NCI-H1417 (cell line): ENCODE measurements at places on chromosomes 13 and 19.
A peak's percentile ranks its signal among the peaks of the same experiment; 100 is the strongest.

- DNase-seq: no peak
Observed at GRCh38 chr13:101985321-101985720, 416.5 kb downstream of the FGF14 start.

GRCh38 chr13:87311165-87311564 lies 360.0 kb upstream of the SLITRK5 start:
- no peak for DNase-seq

GRCh38 chr19:15337202-15337601 lies 4.9 kb upstream of the BRD4 start:
- DNase-seq: no peak

DNA sequence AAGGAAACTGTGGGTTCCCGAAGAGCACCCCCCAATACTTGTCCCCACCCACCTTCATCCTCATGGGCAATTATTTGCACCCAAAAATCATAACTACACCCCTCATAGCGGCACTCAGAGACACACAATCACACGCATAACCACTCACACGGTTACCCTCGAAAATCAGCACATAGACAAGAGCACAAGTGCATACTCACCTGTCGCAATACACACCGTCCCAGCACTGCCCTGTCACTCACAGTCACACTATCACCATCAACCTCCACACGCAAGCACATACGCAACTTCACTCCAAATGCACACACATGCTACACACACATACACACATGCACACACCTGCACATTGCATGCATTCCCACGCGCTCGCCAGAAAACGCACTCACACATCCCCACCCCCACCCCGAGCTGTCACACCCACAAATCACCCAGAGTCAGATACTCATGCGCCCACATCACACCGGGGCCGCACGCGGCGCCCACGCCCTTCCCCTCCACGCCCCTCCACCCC lies 535 bp downstream of the COL5A3 start:
- no peak for DNase-seq

GRCh38 chr13:30091035-30091434 lies 216.3 kb downstream of the KATNAL1 start:
- no peak for DNase-seq

DNA sequence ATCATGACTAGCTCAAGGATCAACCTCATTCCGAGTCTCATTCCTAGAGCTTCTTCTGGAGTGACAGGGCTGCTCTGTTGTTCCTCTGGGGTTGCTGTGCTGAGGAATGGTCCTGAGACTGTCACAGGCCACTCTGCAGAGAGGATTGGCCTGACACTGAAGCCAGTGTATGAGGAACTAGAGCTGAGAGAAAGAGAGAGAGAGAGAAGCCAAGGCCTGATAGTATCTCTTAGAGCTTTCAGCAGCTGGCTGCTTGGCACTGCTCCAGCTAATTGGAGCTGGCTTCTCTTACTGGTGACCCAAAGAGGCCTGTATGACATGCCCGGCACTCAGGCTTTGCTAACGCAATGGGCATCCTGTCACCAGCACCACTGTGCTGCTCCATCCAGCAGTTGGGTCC lies 73.4 kb upstream of the FLT1 start:
- no peak for DNase-seq

GRCh38 chr19:18613589-18614234 lies 1.0 kb downstream of the TMEM59L start:
- no peak for DNase-seq

DNA sequence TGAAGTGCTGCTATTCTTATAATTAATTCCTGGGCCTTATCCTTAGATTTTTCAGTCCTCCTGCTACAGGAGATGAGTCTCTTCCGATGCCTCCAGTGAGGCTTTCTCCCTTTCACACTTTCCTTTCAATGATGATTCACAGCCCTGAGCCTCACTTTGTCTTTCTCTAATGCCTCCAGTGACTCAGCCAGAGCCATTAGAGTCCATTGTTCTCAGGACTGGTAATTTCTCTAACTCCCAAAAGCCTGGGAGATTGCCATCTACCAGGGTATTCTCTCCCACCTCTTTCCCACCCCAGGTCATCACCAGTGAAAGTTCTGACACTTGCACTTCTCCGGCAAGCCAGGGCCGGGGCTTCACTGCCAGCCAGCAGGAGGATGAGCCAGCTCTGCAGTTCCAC lies 49.6 kb upstream of the ARGLU1 start:
- DNase-seq: no peak

DNA sequence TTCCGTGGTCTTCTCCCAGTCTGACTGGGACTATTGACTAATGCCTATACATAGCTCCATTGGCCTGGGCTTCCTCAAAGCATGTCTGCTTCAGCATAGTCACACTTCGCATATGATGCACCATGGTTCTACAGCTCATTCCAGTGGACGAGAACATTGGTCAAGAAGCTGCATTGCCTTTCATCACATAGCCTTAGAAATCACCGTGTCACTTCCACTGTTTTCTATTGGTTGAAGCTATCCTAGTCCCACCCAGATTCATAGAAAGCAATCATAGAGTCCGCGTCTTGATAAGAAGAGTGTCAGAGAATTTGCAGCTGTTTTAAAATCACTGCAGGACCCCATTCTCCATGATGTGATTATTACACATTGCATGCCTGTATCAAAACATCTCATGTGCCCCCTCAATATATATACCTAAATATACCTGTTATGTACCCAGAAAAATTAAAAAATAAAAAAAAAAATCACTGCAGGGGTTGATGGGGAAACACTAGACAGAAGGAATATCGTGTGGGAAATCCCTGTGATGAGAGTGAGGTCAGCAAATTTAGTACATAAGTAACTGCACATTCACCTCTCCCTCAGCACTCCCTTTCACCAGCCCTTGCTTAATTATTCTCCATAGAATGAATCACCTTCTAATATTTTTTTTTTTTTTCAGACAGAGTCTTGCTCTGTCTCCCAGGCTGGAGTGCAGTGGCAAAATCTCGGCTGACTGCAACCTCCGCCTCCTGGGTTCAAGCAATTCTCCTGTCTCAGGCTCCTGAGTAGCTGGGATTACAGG lies 2.2 kb upstream of the ARHGAP33 start:
- no peak for DNase-seq

DNA sequence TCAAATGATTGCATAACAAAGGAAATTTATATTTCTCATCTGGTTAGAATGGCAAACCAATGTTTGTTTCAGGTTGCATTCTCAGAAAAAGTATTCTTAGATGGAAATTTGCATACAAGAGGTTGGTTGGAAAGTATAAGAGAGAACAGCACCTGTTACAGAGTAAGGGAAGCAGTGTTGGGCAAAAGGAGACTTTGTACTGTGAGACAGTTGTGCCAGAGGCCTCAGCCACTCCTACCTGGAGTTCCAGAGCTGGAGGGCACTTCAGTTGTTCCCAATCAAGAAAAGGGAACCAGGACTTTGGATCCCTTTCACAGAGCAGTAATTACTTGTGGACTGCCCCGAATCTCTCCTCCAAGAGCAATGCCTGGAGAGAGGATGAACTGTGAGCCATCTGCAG lies 81.8 kb downstream of the SPRY2 start:
- no peak for DNase-seq

GRCh38 chr13:103852036-103852435 lies 785.8 kb upstream of the SLC10A2 start:
- no peak for DNase-seq

GRCh38 chr13:29578300-29579085 lies 17.0 kb downstream of the SLC7A1 start:
- no peak for DNase-seq

- no peak for DNase-seq
Observed at GRCh38 chr13:75175575-75175974, 306.4 kb downstream of the TBC1D4 start.

DNA sequence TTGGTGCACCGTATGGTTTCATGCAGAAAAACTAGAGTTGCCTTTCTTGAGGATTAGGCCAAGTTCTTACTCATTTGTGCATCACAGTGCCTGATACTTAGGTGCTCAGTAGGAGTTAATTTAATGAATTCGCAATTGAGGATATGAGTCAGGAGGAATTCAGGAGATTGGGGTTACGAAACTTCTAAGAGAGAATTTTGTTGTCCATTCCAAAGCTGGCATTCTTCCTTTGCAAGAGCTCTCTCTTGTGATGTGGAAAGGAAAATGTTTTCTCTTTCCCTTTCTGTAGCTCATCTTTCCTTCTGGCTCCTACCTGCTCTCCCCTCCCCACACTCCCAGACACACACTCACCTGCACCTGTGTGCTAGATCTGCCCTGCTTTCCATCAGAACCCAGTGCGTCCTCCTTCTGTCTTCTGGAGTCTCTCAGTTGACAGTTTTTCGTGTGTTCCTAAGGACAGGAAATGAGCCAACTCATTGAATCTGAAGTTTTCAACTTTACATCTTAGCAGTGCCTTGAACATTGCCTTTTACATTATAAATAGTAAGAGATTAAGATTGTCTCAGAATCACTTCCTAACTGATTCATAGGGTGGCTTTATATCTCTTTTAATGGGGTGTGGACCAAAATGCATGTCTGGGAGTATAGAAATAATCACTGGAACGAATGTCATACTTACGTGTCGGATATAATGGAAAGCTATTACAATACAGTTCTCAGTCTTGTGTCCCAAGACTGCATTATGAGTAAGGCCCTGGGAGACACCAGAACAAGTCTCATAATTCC lies 19.7 kb upstream of the ERCC5 start:
- no peak for DNase-seq

DNA sequence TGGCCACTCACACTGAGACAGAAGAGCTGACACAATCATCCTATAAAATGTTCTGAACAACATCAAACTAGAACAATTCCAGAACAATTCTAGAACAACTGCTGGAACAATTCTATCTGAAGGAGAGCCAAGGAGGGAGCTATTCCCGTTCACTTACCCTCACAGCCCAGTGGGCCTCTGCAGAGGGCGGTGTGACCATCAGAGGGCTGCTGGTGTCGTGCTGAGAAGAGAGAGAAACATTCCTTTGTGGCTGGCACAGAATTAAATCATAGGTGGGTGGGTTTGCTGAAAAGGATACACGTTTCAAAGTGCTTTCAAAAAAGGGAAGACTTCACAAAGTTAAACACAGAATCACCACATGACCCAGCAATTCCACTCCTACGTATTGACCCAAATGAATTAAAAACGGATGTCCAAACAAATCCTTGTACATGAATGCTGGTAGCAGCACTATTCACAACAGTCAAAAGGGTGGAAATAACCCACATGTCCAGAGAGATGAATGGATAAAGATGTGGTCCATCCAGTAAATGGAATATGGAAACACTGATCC lies 34.9 kb downstream of the EPS15L1 start:
- DNase-seq: no peak

DNA sequence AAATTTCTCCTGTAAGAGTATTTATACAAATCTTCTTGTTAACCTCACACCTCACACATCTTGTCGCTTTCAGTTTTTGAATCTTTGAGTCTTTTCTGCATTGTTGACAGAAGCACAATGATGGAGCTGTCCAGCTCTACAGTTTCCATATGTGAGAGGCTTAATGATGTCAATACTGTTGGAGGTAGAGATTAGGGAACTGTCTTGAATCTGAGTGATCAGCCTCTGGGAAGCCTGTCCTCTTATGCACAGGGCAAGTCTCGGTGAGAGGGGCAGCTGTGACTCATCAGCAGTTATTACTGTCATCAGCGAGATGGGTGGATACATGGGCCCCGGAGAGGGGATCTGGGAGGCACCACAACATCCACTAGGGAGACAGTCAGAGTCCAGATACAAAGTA lies 4.6 kb upstream of the ITGBL1 start:
- DNase-seq: no peak

- DNase-seq: no peak
Observed at GRCh38 chr13:102626928-102627327, 30.1 kb downstream of the TPP2 start.

- DNase-seq: no peak
Observed at GRCh38 chr19:14073925-14074838, 1.6 kb downstream of the MISP3 start.

DNA sequence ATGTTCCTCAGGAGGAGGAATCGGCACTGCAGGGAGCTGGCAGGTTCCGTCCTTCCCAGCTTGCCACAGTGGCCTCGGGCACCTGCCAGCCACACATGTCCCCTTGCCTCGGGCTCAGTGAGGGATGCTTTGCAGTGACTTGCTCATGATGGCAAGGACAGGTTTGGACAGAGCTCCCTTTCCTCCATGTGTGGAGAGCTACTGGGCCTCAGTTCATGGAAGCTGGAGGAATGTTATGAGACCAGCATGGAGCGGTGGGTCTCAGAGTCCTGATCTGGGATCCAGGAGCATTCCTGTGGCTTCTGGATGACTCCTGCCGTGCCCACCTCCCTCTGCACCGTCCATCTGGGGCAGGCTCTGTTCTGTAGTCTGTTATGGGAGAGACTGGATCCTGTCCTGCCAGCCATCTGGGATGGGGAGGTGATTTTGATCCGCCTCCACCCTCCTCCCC lies 59.2 kb downstream of the SIPA1L3 start:
- DNase-seq: peak; percentile 9

DNA sequence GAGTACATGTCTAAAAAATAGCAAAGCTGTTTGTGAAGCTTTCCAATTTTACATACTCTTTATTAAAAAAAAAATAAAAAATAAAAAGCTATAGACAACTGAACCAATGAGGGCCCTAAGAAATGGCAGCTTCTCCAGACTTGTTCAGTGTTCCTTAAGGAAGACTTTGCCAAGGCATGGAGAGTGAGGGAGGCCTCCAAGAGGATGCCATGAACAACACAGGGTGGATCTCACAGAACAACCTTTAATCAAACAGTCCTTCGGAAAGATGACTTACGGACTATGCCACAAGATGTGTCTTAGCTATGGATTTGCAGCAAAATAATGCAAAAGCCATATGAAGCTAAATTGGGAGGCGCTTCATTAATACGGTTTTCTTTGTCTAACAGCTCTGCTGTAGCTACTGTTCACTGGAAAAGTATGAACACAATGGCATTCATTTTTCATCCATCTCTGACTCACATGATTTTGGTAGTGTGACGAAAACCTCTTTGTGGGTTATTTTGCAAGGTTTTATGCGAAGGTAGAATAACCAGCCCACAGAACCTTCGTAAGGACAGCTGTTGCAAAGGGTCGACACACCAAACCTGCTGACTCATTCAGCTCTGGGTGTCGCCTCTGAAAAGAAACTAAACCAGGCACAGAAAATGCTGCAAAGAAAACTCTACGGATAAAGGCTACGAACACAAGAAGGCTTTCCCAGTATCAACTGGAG lies 27.7 kb downstream of the EFNB2 start:
- no peak for DNase-seq

- DNase-seq: no peak
Observed at GRCh38 chr13:75366380-75367280, 115.3 kb downstream of the TBC1D4 start.

DNA sequence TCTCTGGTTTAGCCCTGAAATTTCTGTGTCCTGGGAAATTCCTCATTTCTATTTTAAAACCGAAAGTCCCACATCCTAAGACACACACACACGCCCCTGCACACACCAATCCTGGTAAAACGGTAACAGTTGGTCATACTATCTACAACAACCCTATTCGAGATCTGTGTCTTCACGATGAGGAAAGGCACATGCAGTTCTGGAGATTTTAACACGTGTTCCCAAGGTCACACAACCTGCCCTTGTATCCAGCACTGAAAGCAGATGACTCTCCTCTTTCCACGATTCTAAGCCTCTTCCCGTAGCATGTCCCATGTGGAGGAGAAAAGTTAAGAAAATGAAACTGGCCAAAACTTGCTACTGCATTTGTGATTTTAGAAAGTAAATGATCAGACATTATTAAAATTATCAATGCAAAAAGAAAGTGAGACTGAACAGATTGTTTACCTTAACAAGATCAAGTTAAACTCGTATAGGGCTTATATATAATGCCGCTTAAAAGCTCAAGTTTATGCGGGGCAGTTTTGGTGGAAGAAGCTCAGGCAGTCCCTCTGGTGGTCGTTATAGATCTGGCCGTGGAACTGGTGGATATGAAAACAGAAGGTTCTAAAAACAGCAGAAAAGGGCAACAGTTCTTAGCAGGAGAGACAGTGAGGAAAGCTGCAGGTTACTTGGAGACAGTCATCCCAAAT lies 32.7 kb downstream of the VSTM1 start:
- DNase-seq: no peak
